ENCODE measurements at places on chromosomes 7 and 10.

DNA sequence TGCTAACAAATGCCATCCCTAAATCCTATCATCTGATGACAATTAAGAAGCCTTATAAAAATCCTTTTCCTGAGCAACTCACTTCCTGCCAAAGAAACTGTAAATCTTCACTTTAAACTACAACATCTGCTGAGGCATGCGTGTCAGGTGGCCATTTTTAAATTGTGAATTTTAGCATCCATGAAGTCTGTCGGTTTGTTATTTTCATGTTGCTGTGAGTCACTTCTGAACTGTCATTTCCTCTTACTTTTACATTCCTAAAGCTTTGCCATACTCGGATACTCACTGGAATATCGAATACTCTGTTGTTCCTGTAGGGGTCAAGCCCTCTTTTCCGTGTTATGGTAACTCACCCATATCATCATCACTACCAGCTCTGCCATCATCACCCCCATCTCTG lies 34.3 kb upstream of the TMEM26 start:
- DNase-seq, result no peak
- no peaks in the 10 kb centered on the region for H3K27me3 ChIP-seq
- H3K4me1 ChIP-seq, result no peaks in the 10 kb centered on the region
- H3K27ac ChIP-seq, result no peak overlapping the region

DNA sequence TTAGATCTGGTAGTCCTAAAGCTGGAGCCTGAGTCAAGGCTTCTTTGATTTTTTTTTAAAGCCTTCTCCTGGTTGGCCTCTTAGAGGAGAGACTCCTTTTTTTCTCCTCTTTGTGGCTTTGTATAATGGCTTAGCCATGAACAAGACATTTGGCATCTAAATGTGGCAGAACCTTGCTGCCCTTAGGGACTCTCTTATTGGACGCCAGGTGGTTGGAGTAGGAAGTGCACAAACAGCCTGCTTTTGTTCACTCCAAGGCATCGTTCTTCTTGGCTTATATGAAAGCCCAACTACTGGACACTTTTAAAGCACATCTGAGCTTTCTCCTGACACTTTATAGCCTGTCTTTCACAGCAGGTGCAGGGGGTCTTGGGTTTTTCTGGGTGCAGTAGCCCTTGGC lies 25.0 kb downstream of the ZPBP start:
- no peaks in the 10 kb centered on the region for H3K27me3 ChIP-seq
- no peak for DNase-seq
- H3K4me1 ChIP-seq, result peaks cover 22% of the 10 kb centered on the region
- H3K27ac ChIP-seq, result no peak overlapping the region
- H3K36me3 ChIP-seq, result no peaks in the 10 kb centered on the region

- no peak for DNase-seq
- H3K27me3 ChIP-seq, result no peaks in the 10 kb centered on the region
- H3K4me3 ChIP-seq, result no peak overlapping the region
- no peaks in the 10 kb centered on the region for H3K4me1 ChIP-seq
- no peaks in the 10 kb centered on the region for H3K36me3 ChIP-seq
Observed at GRCh38 chr10:44853148-44853734, 57.9 kb upstream of the TMEM72 start.

- no peaks in the 10 kb centered on the region for H3K4me1 ChIP-seq
- H3K27ac ChIP-seq, result no peak overlapping the region
- H3K4me3 ChIP-seq, result no peak overlapping the region
- H3K27me3 ChIP-seq, result no peaks in the 10 kb centered on the region
- no peak for DNase-seq
Observed at GRCh38 chr7:151696721-151697514, 177.2 kb upstream of the RHEB start.

DNA sequence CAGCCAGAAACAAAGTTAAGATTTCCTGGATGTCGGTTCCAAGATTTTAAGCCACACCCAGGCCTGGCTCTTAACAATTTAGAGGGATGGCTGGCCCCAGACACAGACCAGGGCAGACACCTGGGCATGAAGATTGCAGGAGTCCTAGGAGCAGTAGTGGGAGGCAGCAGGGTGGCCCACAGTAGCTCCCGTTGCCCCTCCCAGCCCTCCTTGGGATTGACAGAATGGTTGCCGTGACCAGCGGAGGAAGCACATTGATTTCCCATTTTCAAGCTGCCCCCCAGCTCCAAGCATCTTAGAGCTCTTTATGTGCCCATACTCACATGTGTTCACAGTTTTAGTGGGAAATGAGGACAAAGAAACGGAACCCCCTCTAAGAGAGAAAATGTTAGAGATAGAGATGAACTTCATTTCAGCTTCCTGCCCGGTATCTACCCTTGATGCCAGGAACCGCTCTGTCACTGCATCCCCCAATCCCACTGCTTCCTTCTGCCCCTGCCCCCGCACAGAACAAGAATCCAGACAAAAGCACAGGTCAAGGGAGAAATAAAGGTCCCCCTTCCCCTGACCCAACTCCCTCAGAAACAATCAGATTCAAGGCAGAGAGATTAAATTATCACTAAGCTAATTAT lies 101.1 kb downstream of the PLXNA4 start:
- H3K4me3 ChIP-seq, result no peak overlapping the region
- no peaks in the 10 kb centered on the region for H3K27me3 ChIP-seq
- no peaks in the 10 kb centered on the region for H3K36me3 ChIP-seq

DNA sequence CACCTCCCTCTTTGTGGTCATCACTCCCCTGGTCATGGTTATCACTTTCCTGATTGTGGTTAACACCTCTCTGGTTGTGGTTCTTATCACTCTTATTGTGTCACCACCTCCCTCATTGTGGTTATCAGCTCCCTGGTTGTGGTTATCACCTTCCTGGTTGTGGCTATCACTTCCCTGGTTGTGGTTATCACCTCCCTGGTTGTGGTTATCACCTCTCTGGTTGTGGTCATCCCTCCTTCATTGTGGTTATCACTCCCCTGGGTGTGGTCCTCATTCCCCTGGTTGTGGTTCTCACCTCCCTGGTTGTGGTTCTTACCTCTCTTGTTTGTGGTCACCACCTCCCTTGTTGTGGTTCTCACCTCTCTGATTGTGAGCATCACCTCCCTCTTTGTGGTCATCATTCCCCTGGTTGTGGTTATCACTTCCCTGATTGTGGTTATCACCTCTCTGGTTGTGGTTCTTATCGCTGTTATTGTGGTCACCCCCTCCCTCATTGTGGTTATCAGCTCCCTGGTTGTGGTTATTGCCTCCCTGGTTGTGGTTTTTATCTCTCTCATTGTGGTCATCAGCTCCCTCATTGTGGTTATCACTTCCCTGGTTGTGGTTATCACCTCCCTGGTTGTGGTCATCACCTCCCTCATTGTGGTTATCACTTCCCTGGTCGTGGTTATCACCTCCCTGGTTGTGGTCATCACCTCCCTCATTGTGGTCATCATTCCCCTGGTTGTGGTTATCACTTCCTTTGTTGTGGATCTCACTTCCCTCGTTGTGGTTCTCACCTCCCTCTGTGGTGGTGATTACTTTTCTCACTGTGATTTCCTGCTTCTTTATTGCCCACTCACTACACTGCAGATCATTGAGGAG lies 106.7 kb downstream of the GPR26 start:
- DNase-seq, result no peak
- no peaks in the 10 kb centered on the region for H3K36me3 ChIP-seq
- H3K4me3 ChIP-seq, result no peak overlapping the region
- no peaks in the 10 kb centered on the region for H3K27me3 ChIP-seq

Measured in CD8-positive, alpha-beta memory T cell (primary cell).